Left colon (tissue), 2 donors: ENCODE measurements at places on chromosomes 16 and 17. TPM values are rescaled to one million over a fixed set of nuclear protein-coding genes. Genes with fewer than 3 reads are reported as not detected.

GRCh38 chr16:57862698-57863433, 60.6 kb upstream of the KIFC3 start:
- peak; percentile 28 for DNase-seq

The ENO3 gene
- 8.9 TPM for total RNA-seq

DNA sequence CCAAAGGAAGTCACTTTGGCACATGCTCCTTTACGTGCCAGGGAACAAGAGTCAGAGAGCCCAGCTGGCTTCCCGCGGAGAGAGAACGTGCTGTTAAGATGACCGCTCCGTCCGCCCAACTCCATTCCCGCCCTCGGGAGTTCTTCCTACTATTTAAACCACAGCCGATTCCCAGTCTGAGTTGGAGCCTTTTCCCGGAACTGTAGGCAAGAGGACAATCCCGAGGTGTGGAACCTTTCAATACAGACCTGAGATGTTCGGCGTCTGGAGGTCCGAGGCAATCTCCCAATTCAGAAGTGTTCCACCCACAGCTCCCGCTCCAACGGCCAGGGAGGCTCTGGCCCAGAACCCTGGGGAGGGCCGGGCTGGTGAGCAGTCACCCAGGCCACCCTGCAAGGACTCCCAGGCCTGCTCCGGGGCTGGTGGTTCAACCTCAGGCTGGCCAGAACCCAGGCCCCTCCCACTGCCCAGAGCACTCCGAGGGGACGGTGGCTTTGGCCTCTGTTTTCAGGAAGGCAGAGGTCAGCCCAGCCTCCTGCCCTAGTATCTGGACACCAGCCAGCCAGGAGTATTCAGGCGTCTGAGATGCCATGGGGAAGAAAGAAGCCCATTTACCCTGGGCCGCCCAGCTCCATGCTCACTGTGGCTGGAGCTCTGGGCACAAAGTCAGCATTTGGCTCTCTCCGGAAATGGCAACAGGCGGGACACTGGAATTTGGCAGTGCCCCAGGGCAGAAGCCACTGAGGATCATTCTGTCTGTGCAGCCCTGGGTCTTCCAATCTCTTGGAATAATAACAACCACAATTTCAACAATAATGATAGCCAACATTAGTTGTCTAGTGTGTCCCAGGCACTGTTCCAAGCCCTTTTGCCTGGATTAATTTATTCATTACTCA, 21.4 kb downstream of the EMP2 start:
- peak; percentile 36 for DNase-seq

- DNase-seq = no peak
These were observed 28.5 kb downstream of the TMEM98 start for GRCh38 chr17:32956240-32956970.

GRCh38 chr17:47692895-47693730, 848 bp upstream of the TBKBP1 start:
- no peak for DNase-seq

DNA sequence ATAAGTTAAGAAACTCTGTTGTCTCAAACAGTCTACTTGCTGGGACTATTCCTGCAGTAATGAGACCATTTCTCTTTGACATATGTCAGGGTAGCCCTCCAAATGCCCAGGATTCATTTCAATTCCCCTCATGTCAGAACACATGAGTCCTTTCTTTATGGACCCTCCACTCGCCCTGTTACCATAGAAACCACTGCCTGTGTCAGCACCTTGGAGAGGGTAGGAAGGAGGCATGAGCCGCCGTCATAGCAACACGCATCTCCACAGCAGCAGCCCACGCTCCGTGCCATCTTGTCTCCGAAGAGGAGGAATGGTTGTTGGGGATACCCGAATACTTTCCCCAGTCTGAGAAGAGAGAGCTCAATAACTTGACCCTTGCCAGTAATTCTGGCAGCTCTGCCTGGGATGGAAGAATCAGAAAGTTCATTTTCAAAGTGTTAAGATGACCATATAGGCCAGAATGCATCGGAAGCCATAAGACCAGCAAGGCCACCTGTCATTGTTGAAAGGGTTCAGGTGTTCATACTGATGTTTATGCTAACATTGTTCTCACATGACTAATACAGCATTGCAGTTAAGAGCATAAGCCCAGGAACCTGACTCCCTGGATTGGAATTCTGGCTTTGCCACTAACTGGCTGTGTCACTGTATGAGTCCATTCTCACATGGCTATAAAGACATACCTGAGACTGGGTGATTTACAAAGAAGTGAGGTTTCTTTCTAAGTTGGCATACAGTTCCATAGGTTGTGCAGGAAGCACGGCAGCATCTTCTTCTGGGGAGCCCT, 141.3 kb downstream of the ABCC12 start:
- DNase-seq = no peak

DNA sequence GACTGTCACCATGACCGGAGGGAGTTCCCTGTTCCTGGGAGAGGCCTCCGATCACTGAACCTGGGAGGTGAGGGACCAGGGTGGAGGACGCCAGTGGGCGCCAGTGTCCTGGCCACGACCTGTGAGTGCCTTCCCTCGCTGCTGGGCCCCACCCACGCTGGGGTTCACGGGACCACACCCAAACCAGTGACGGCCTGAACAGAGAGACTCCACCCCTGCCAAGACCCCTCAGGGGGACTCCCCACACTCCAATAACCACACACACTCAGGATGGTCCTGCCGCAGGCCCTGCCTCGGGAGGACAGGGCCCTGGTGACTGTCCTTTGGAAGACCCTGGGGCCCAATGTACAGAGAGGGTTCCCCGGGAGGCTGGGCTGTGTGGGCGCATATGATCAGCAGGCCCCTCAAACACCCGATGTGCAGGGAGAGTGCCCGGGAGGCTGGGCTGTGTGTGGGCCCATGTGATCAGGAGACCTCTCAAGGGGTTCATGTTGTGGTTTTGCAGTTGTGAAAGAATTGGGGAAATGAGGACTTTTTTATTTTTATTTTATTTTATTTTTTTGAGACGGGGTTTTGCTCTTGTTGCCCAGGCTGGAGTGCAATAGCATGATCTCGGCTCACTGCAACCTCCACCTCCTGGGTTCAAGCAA, 26.6 kb downstream of the TPSD1 start:
- DNase-seq = no peak

The CCL4L2 gene
- total RNA-seq = not detected

- DNase-seq = peak; percentile 72
These were observed 48.4 kb downstream of the MPRIP start for GRCh38 chr17:17090642-17091103.

DNA sequence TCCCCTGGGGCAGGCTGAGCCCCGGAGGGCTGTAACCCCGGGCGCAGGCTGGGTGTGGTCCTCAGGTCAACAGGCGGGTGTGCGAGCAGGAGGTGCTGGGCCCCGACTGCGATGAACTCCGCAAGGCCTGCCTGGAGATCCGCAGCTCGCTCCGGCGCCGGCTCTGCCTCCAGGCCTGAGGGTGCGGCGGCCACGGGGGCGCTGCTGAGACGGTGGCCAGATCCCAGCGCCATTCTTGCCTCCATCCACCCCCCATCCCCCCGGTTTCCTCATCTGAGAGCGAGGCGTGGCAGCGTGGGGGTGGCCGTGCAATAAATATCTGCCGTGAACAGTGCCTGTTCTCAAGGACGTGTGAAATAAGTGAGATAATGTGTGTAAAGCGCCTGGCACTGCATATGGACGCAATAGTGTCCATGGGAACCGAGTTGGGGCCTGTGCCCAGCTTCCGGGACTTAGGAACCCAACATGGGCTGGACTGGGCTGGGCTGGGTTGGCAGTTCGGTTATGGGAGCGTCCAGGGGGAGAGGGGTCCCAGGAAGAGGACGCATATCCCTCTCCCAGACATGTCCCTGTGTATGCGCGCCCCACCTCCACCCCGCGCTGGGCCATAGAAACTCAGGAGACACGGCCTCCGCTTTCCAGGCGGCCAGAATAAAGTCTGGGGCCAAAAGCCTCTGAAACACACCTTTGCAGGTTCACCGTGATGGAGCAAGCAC, 15.0 kb downstream of the ZNF213 start:
- DNase-seq = peak; percentile 88

The APRT gene
- 199 TPM for total RNA-seq
